ENCODE measurements at places on chromosomes 16 and 17.

DNA sequence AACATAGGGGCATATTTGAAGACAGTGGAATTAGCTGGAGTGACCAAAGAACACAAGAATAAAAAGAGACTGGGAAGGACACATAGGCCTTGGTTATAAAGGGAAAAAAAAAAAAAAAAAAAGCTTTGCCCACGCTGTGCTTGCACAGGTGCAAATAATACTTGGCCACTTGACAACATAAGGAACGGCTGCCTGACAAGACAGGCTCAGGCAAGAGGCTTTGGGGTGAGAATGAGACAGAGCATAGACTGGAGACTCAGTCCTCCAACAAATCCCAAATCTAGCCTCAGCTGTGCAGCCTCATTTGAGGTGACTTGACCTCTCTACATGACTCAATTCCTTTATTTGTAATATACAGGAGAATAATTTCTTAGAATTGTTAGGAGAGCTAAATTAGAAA lies 332.8 kb upstream of the DYNLRB2 start:
- DNase-seq = no peak

DNA sequence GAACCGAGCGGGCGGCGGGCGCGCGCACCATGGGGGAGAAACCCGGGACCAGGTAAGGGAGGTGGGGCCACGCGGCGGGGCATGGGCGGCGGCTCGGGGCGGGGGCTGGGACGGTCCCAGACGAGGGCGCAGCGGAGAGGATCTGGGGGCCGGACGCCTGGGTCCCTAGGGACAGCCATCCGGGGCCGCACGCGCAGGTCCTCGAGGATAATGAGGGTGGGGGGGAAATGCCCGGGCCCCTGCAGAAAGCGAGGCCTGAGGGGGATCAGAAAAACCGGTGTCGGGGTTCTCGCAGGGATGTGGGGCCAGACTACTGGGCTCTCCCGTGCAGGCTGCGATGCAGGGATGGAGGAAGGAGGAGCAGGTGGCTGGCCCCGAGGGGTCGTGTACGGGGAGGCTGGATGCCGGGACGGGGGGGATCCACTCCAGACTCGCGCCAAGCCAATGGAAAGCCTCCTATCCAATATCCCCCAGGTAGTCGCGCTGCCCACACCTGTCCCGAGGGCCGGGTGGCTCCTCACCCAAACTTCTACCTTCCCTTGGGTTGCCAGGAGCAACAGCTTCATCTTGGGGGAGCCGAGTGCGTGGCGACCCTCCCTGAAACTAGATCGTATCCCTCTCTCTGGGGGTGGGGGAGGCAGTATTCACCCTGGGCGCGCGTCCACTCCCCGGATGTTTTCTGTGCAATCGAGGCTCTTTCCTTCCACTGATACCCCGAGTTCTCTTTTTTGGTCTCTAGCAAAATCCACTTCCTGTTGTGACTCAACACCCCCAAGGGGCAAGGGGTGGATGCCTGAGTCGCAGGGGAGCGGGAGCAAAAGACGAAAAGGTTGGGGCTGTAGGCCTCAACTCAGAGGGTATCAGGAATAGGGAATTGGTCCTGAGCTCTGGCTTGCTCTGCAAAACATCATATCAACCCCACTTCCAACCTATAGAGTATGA lies 532 bp downstream of the ARRB2 start:
- no peak for DNase-seq

DNA sequence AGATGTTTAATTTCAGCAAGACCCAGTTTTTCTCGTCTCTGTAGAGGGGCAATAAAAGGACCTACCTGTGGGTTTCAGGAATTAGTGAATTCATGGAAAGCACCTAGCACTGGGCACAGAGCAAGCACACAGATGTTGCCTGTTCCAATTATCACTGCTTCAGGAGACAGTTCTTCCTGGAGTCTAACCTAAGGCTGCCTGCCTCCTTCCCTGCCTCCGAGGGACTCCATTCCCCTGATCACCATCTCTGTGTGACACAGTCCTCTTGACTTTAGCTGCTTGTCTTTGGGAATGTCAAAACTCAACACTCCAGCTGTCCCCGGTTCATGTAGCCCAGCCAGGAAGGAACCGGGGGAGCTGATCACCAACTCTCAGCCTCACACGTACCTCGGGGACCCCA lies 474.9 kb downstream of the SLC39A11 start:
- no peak for DNase-seq

GRCh38 chr17:55545806-55546205 lies 34.6 kb upstream of the SMIM36 start:
- no peak for DNase-seq

DNA sequence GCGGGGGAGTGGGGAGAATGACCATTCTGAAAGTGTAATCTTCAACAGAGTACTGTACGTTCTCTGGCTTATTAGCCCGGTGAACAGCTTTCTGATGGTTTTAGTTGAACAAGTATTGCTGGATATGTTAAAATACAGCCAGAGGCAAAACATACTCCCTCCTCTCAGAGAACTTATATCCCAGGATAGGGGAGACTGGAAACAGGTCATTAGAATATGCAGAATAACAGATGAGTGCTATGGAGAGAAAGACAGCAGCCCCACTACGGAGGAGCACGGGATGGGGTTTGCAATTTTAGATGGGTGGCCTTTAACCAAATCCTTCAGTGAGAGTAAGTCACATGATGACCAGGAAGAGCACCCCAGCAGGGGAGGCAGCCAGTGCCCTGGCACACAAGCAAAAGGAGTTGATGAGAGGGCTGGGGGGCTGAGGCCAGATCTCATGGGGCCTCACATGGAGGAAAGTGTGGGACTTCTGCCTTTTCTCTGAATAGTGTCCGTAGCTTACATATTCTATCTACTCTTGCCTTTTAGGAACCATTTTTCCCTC lies 43.1 kb upstream of the SEC14L1 start:
- no peak for DNase-seq

DNA sequence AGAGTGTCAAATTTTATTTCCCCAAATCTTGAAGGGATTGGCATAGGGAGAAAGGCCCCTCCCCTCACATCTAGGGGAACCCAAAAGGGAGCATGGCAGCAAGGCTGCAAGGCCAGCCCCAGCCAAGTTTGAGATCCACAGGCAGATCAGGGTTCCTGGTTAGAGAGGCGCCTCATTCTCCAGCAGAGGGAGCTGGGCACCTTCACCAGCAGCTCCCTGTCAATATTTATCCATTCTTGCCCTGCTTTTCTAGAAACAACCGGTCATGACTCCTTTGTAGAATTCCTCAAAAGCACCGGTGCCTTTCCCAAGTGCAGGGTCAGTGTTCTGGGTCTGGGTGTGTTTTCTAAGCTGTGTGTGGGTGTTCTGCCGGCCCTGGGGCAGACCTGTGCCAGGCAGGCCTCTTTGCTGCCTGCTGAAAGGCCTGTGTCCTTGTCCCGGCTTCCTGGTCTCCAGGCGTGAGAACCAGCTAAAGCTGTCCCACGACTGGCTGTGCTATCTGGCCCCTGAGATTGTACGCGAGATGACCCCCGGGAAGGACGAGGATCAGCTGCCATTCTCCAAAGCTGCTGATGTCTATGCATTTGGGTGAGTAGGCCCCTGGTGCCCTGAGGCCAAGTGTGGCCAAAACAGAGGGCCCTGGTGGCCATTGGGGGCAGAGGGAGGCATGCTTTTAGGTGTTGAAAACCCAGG lies 21.2 kb upstream of the LGALS9 start:
- peak; percentile 59 for DNase-seq

- DNase-seq = no peak
Measured at GRCh38 chr16:65816556-65816955, 549.9 kb upstream of the CDH5 start.
